ENCODE measurements at places on chromosomes 5 and 9.

DNA sequence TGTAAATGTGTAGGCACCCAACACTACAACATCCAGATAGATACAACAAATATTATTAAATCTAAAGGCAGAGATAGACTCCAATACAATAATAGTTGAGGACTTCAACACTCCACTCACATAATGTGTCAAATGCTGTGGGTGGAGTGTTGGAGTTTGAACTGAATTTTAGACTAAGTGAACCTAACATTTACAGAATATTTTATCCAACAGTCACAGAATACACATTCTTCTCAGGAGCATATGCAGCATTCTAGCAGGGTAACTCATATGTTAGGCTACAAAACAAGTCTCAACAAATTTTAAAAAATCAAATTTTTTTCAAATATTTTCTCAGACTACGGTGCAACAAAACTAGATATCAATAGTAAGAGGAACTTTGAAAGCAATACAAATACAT lies 648.7 kb upstream of the CDH18 start:
- DNase-seq, result no peak

DNA sequence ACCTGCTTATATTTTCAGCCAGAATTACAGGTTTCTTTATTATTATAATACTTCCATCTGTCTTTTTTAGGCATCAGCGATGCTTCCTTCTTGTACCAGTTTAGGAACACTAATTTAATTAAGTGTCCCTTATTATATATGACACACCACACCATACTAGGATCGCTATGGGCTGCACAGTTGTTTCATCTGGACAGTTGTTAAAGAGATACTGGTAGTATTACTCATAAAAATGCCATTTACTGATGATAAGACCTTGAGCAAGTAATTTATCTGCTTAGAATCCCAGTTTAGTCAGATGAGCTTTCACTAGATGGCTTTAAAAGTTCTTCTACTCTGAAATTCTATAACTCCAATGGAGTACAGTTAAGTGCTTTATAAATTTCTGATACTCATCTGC lies 17.1 kb downstream of the ARSK start:
- DNase-seq, result no peak

GRCh38 chr9:19162956-19163355 lies 35.7 kb upstream of the PLIN2 start:
- no peak for DNase-seq

- DNase-seq, result no peak
These were observed 5.6 kb downstream of the RAD23B start for GRCh38 chr9:107288701-107289100.

Data from pancreas (tissue), 10 donors.